T-helper 17 cell (primary cell): ENCODE measurements at places on chromosomes 5 and 9.
A peak's percentile ranks its signal among the peaks of the same experiment; 100 is the strongest.

- DNase-seq = no peak
Measured at GRCh38 chr9:116327701-116328405, 174.3 kb downstream of the PAPPA start.

- no peak for DNase-seq
Measured at GRCh38 chr9:130989891-130990290, 19.1 kb upstream of the LAMC3 start.

DNA sequence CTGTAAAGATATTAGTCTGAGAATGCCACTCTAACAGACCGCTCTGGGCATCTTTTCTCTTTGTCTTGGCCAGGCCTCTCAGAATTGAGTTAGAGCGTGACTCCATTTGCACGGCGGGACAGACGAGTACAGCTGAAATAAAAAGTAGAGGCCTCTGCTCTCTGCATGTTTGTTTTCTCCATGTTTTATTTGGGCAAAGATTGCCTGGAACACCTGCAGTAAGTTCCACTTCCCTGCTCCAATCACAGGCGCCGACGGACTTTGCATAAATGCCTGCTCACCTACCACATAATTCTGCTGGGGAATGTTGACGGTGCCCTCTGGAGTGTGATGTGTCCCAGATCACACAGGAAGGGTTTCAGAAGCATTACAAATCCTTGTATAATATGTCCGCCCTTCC lies 10.6 kb downstream of the SPOCK1 start:
- no peak for DNase-seq

DNA sequence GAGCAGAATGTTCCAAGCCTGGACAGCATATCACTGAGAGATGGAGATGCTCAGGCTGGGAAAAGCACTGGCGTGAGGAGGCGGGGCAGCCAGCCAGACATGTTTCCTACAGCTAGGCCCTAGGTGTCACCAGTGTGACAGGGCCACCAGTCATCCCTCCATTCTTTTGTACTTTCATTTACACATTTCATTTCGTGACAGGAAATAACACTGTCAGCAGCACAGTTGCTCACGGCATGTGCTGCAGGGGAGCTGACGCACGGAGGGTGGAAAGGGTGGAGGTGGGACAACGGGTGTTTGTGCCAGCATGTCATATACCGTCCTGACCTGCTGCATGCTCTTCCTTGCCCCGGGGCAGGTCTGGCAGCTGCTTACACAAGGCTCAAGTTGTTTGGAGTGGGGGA lies 14.8 kb upstream of the CEMIP2 start:
- peak; percentile 53 for DNase-seq

GRCh38 chr5:111172504-111172903 lies 51.7 kb upstream of the CAMK4 start:
- DNase-seq = no peak

- no peak for DNase-seq
Measured at GRCh38 chr5:75568202-75568601, 43.1 kb upstream of the ANKDD1B start.

- DNase-seq = no peak
Measured at GRCh38 chr5:66840511-66841013, 244.4 kb downstream of the MAST4 start.

GRCh38 chr5:116009806-116010205 lies 22.5 kb upstream of the ARL14EPL start:
- no peak for DNase-seq

DNA sequence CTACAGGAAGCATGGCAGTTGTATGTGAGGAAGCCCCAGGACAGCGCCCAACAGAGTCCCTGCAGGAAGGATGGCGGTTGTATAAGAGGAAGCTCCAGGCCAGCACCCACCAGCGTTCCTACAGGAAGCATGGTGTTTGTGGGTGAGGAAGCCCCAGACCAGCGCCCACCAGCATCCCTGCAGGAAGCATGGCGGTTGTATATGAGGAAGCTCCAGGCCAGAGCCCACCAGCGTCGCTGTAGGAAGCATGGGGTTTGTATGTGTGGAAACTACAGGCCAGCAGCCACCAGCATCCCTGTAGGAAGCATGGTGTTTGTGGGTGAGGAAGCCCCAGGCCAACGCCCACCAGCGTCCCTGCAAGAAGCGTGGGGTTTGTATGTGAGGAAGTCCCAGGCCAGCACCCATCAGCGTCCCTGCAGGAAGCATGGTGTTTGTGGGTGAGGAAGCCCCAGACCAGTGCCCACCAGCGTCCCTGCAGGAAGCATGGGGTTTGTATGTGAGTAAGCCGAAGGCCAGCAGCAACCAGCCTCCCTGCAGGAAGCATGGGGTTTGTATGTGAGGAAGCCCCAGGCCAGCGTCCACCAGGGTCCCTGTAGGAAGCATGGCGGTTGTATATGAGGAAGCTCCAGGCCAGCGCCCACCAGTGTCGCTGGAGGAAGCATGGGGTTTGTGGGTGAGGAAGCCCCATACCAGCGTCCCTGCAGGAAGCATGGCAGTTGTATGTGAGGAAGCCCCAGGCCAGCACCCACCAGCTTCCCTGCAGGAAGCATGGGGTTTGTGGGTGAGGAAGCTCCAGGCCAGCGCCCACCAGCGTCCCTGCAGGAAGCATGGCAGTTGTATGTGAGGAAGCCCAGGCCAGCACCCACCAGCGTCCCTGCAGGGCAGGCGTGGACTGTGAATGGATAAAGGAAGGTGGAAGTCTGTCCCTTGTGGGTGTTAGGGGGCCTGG lies 79.0 kb downstream of the DAP start:
- no peak for DNase-seq

DNA sequence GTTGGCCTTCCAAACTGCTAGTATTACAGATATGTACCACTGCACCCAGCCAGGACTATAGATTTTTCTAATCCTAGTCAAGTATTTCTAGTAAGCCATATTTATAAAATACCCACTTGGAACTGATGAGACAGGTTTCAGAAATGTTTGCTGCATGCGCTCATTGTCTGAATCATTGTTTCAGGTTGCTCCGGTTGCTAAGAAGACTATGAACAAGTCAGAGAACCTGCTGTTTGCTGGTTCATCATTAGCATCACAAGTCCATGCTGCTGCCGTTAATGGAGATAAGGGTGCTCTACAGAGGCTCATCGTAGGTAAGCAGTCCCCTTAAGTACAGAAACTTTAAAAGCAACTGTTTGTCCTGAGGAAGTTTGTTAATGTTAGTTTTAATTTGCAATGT lies 5.3 kb downstream of the INVS start:
- DNase-seq = no peak

- DNase-seq = no peak
Measured at GRCh38 chr5:100623719-100624118, 88.5 kb downstream of the FAM174A start.

DNA sequence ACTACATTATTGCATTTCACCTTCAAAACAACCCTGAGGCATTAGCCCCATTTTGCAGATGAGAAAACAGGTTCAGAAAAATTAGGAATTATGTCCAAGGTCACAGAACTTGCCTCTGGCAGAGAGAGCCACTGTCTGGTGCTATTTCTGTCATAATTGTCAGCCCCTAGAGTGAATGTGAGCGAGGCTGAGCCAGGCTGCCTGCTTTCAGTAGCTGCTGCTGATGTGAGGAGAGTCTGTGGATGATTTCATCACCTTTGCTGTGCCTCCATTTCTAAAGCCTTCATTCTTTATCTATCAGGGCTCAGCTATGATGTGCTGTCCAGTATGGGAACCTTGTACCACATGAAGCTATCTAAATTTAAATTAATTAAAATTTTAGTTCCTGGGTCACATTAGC lies 71.4 kb downstream of the INSYN2B start:
- DNase-seq = no peak

DNA sequence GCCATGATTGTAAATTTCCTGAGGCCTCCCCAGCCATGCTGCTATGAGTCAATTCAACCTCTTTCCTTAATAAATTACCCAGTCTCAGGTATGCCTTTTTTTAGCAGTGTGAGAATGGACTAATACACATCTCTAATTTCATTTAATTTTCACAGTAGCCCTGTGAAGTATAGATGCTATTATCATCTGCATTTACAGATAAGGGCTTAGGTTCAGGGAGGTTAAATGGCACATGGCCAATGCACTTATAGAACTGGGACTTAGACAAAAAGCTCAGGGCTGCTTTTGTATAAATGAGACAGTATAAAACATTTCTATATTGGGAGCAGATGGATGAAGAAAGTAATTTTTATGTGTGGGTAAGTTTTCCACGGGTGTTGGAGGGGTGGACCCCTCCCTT lies 62.9 kb upstream of the PANK3 start:
- no peak for DNase-seq

DNA sequence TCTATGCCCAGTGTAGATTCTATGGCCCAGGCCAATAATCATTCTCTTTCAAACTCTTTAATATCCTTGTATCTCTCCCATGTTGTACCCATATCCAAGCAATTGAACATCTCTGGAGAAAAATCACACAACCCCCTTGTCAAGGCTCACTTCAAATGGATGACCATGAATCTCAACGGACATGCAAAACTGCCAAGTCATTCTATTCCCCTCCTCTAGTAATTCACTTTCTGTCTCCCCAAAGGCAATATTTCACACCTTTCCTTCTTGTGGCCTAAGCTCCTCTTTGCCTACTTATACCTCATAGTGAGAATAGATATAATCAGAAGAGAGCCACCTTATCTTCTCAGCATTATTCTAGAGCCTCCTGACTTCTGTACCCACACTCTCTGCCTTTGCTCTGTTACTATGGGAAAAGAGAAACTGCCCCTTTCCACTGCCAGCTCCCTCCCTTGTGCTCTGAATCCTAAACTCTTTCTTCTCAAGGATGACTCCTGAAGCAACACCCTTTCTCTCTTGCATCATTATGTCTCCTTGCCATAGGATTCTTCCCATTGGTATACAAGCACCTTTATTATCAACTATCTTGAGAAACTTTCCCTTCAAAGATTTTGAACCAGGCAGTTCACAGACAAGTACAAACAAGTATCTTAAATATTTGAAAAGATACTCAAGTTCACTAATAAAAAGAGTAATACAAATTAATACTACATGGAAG lies 66.1 kb downstream of the RPS23 start:
- DNase-seq = no peak

GRCh38 chr9:113581865-113582697 lies 118.6 kb downstream of the RGS3 start:
- DNase-seq = peak; percentile 55

GRCh38 chr5:8644377-8644776 lies 775.4 kb downstream of the MTRR start:
- DNase-seq = no peak

GRCh38 chr5:62281411-62281810 lies 24.6 kb upstream of the KIF2A start:
- no peak for DNase-seq

DNA sequence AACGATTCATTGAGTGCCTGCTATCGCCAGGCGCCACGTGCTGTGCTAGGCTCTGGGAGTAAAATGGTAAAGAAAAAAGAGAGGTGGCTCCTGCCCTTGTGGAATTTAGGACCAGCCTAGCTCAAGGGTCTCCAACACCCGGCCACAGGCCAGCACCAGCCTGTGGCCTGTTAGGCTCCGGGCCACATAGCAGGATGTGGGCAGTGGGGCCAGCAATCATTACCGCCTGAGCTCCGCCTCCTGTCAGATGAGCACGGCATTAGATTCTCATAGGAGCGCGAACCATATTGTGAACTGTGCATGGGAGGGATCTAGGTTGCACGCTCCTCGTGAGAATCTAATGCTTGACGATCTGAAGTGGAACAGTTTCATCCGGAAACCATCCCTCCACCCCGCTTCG lies 1.5 kb downstream of the RMRP start:
- no peak for DNase-seq

DNA sequence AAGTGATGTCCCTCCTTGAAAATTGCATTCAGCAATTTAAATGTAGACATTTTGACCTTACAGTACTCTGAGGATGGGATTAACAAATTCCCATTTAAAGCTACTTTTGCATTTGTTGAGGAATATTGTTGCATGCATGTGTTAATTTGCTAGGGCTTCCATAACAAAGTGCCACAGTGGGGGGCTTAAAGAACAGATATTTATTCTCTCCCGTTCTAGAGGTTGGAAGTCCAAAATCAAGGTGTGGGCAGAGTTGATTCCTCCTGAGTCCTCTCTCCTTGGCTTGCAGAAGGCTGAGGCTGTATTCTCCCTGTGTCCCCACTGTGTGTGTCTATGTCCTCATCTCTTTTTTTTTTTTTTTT lies 51.8 kb upstream of the CDK20 start:
- DNase-seq = no peak
